ENCODE measurements at places on chromosomes 6 and 20.

- DNase-seq, result no peak
Measured at GRCh38 chr6:154267508-154268106, 89.0 kb downstream of the IPCEF1 start.

GRCh38 chr6:1603708-1604107, 6.0 kb upstream of the FOXC1 start:
- DNase-seq, result no peak

DNA sequence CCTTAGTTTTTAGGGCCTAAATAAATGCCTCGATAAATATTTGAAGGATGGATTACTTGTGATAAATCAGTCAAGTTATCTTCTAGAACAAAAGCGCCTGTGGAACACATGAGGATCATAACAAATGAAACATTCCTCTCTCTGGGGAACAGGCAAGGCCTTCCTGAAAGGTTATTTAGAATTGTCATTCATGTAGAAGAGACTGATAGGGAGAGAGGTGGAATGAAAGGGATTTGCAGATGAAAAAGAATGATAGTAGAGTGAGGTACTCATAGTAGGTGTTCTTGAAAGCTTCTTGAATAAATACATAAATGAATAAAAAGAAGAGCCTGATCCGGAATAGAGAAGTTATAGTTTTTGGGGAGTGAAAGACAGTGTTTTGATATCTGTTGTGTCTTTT, 30.5 kb downstream of the TSPYL4 start:
- no peak for DNase-seq

DNA sequence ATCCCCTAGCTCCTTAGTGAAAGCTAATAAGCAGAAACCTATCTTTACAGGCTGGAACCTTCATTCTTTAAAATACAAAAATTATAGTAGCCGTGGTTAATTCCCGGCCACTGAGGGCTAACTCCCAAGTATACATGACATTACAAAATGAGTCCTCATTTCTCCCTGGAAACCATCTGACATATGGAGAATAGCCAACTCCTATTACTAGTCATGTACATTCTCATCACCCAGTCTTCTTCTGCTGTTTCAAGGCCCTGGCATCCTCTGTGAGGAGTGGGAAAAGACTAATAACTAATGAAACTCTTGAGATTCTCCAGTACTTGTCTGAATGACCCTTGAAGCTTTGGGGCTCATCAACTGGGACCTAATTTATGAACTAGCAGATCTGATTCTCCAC, 30.2 kb downstream of the CSNK2A1 start:
- no peak for DNase-seq

GRCh38 chr6:33616913-33617312, 4.2 kb upstream of the ITPR3 start:
- DNase-seq, result no peak

DNA sequence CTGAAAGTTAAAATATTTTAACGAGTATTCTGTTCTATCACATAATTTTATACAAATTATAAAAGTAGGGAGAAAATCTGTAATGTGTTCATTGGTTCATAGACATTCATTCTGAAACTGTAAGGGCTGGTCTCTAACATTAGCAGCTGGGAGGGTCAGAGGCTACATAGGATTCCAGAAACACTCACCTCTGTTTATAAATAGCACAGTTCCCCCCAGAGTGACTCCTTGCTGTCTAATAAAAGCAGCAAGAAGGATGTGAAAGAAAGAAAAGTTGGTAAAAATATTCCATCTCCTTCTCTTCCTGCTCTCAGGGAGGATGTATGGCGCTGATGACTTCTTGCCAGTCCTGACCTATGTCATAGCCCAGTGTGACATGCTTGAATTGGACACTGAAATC, 25.3 kb upstream of the NAA20 start:
- no peak for DNase-seq

- DNase-seq, result no peak
Measured at GRCh38 chr6:166266336-166266735, 41.9 kb downstream of the PRR18 start.

- no peak for DNase-seq
Measured at GRCh38 chr6:155455766-155456165, at the start of gene NOX3. NOX3 (minus strand) TSS chr6:155455839; CDS start chr6:155455800, 39 bp downstream.

GRCh38 chr6:4675121-4675520, 101.1 kb upstream of the CDYL start:
- no peak for DNase-seq

GRCh38 chr6:140051521-140052512, 677.4 kb upstream of the CITED2 start:
- no peak for DNase-seq

DNA sequence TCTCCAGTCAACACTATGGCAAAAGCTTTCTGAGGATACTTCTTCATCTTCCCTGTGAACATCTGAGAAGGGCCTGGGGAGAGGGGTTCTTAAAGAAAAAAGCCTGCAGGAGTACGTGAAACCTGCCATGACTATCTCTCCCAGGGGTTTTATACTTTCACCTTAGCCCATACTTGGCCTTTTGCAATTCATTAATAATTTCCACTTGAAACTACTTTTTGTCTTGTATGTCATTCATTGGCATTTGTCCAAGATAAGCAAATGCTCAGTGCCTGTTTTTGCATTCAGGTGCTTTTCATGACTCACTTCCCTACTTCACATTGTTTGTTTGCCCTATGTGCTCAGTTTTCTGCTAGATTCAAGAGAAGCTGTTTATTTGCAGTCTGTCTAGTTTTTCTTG, 580.3 kb upstream of the GJE1 start:
- DNase-seq, result no peak

DNA sequence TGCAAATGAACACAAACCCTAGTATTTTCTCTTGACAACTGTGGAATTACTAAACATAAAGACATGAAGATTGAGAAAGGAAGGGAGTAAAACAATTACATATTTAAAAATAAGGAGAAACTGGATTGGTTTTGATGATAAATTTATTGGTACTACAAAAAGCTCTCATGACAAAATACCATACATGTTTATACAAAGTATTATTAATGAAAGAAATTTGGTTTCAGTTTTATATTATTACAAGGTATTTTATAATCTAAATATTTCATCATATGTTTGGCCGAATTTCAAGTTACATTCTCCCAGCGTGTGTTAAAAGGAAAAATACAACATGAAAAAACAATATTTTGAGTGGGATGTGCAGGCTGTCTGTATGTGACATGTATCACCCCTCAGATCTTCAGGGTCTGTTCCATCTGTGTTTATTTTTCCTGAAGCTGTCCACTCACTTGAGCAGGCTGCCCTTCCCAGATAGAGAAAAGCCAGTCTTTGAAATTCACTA, 568.4 kb downstream of the NKAIN2 start:
- DNase-seq, result no peak

GRCh38 chr20:59938221-59938620, 1.9 kb downstream of the PPP1R3D start:
- no peak for DNase-seq

DNA sequence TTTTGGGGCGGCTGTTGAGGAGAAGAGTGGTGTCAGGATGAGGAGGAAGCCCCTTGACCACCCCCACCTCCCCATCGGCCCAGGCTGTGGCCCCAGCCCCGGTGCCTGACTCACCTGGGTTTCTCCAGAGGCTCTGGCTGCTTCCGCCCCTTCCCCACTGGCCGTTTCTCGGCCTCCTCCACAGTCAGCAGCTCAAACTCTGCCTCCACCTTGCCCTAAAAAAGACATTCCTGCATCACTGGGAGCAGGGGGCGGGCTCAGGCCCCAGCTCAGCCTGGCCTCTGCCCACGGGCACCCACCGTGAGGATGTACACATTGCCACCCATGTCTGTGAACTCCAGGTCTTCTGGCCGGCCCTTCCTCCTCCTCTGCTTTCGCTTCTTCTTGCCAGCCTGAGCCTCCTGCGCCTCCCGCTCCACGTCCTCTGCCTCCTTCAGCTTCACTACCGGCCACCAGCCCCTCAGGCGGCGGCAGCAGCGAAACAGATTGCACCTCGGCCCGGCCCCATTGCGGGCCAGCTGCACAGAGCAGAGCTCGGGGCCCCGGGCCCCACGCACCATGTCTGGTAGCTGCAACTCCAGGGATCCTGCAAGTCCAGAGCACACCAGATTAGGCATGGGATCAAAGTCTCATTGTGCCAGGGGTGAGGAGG, 17.3 kb downstream of the ERGIC3 start:
- DNase-seq, result no peak

DNA sequence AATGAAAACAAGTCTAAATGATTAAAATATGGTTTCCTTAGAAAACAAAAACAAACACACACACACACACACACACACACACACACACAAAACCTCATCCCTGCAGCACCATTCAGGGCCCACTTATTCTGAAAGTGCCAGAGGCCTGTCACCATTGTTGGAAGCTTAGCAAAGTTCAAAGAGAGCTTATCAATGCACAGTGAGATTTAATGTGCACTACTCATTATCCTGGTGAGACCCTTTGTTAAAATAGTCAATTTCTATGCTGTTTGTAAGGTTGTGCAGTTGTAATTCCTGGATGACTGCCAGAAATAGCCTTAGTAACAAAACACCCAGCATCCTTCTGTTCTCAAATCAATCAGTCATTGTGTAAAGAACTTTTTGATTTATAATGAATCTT, 482.9 kb downstream of the GRIK2 start:
- no peak for DNase-seq

GRCh38 chr20:10793766-10794165, 120.0 kb upstream of the JAG1 start:
- no peak for DNase-seq

GRCh38 chr20:14507711-14508110, 170.3 kb upstream of the FLRT3 start:
- no peak for DNase-seq

GRCh38 chr6:168052291-168052891, 26.6 kb downstream of the FRMD1 start:
- DNase-seq, result no peak

- no peak for DNase-seq
Measured at GRCh38 chr6:11142296-11143027, 30.9 kb upstream of the ERVFRD-1 start.

GRCh38 chr6:1524040-1524480, 85.7 kb upstream of the FOXC1 start:
- no peak for DNase-seq

DNA sequence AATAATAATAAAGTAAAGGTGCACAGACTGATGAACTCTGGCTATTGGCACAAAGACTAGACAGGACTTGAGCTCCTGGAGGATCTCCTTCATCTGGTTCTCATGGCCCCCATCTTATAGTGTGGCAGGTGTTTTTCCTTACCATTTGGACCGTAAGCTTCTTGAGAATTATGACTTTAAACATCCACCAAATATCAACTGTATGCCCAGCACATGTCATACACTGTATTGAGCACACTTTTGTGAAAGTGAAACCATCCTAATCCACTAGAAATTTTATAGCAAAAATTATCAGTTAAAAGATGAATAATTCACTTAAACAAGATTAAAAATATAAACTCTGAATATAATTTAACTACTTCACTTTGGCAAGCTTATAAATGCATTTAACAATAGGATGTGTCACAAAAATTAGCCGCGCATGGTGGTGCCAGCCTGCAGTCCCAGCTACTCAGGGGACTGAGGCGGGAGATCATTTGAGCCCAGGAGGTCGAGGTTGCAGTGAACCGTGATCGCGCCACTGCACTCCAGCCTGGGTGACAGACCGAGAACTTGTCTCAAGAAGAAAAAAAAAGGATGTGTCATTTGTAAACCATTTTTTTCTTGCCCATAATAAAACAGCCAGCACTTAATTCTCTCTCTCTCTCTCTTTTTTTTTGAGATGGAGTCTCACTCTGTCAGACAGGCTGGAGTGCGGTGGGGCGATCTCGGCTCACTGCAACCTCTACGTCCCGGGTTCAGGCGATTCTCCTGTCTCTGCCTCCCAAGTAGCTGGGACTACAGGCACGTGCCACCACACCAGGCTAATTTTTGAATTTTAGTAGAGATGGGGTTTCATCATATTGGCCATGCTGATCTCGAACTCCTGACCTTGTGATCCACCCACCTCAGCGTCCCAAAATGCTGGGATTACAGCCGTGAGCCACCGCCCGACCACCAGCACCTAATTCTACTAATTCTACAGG, 9.1 kb downstream of the HIVEP2 start:
- no peak for DNase-seq

DNA sequence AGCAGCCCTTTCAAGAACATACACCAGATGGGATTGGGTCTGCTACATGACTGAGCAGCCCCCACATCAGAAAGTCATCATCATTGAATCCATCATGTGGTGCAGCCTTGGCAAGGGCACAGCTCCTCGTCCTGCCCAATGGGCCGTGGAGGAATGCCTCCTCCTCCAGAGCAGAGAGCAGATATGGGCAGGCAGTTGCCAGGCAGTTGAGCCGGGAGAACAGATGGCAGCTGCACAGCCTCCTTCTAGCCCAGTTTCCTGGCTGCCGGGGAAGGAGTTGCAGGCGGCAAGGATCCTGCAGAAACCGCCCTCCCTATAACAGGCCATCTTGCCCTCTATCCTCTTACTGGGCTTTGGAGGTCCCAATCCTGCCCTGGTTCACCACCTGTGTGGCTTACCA, 11.9 kb upstream of the ZFAND3 start:
- no peak for DNase-seq

DNA sequence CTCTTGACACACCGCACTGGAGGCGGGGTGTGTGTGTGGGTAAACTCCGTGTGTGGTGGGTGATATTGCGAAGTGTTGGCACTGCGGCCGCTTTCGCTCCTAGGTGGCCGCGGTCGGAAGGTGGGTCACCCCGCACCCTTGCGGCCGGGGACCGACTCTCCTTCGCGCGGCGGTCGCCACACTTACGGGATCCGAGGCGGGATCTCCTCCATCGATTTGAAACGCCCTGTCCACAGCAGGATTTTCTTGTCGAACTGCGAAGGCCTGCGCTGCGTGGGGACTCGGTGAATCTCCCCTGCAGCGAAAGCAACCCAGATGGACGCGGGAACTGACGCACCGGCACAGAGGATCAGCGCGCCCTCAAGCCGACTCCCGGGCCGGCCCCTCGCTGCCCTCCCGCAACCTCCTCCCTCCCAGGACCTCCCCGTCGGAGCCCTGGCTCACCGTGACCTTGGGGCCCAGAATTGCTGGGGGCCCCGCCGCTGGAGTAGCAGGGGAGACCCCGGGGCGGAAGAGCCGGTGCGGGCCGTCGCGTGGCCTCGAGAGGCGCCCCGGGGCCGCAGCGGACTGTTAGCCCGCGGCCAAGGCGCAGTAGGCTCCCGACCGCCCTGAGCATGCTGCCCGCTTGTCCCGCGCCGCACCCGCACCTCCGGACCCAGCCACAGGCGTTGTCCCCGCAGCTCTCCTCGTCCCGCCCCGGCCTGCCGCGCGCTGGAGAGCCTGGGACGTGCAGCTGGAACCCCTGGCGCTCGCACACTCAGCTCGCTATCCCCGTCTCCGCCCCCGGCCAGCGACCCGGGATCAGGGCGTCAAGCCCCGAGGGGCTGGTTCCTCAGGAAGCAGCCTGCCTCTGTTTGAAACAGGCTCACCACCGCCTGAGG, at the start of gene FAM162B:
FAM162B (minus strand) TSS at position 759 of the 881 bp plus-strand sequence; CDS start at position 616, 143 bp downstream.
- no peak for DNase-seq

DNA sequence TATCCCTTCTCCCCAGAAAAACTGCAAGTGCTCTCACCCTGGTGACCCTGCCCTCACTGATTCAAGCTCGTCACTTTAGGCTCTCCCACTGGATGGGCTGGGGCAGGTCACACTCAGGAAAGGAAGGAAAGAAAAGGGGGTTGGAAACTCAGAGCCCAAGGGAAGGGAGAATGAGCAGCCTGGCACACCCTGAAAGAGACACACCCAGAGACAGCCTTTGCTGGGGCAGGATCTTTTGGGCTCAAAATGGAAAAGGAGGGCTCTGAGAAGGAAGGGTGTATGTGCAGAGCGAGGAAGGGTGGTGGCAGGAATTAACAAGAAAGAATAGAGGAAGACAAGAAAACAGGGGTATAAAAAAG, 2.5 kb downstream of the PPP1R18 start:
- DNase-seq, result no peak

All from cortex of kidney (tissue), 1 donor.